ENCODE measurements at places on chromosomes 3 and 15.

DNA sequence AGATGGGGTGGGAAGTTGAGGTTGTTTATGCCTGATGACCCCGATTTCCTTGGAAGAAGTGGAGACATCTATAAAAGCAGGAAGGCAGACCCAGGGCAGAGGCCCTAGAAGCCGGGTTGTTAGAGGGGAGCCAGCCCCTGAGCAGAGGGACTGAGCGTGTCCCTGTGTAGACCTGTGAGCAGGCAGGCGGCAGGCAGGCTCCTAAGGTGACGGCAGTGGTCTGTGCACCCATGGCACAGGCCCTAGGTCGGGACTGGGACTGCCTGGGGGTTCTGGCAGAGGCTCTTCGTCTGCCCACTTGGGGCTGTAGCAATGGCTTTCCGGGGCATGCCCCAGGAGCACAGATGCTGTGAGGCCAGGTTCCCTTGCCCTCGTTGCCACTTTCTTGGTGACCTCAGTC lies 9.9 kb downstream of the SEMA4B start:
- no peak for DNase-seq

DNA sequence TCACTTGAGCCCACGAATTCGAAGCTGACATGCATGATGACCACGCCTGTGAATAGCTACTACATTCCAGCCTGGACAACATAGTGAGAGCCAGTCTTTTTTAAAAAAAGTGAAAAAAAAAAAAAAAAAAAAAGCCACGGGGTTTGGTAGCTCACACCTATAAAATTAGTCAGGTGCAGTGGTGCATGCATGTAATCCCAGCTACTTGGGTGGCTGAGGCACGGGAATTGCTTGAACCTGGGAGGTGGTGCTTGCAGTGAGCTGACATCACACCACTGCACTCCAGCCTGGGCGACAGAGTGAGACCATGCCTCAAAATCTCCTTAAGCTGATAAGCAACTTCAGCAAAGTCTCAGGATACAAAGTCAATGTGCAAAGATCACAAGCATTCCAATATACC lies 44.4 kb downstream of the CSNK1G1 start:
- no peak for DNase-seq

GRCh38 chr15:82995076-82995475 lies 9.1 kb downstream of the RAMAC start:
- no peak for DNase-seq

- DNase-seq, result no peak
Observed at GRCh38 chr3:172125963-172126457, 86.6 kb downstream of the FNDC3B start.

- DNase-seq, result no peak
Observed at GRCh38 chr3:177837951-177838655, 640.8 kb upstream of the TBL1XR1 start.

DNA sequence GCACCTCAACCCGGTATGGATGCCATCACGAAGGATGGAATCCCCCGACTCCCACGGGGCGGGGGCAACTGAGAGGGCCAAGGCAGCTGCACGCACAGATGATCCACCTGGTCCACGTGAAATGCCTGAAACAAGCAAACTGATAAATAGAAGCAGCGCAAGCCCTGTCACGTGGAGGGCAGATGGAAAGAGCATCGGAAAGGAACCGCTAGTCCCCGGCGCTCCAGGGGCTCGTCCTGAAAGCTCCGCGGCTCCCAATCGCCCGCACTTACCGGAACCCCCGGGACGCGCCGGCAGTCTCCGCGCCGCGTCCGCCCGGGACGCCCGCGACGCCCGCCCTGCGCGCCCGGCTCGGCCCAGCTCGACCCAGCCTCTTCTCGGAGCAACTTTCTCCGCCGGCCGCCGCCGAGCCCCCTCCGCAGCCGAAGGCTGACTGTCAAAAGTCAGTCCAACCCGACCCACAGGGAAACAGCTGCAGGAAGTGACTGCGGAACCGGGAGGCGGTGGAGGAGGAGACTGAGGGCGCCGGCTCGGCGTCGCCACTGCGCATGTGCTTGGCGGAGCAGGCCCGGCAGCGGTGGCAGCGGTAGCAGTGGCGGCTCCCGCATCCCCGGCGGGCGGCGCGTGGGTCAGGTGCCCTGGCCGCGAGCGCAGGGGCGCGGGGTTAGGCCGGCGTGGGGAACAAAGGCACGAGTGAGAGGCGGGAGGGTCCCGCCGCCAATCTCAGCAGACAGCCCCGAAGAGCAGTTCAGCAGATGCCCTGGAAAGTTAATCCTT lies at the start of gene ZMAT3:
Gene ZMAT3, minus strand, starts transcription at position 487 of the 777 bp plus-strand sequence. CDS start 4,057 bp downstream, outside the sequence.
- DNase-seq, result peak; percentile 87
